ENCODE measurements at places on chromosomes 13 and 19.

DNA sequence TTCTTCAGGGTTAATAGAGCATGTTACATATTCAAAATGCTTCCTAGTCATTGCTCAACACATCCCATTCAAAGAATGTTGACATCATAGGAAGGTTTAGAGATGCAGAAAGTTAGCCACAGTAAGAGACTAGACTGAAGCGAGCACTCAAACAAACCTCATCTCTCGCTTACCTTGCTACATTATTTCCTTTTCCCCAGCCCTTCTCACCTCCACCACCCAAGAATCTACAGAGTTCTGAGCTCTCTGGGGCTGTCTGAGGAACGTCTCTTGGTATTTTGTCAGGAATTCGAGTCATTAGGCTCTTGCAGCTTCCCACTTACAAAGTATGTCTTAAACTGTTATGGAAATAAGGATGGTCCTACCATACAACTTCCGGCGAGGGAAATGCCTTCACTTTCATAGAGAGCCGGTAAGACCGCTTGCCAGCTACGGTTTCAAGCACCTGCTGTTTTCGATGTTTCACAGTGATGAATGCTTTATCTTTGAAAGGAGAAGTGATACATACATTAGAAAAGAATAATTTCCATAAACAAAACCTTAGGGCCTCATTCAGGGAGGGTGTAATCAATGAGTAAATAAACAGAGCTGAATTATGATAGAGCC lies 65.1 kb downstream of the FLT1 start:
- no peak for DNase-seq

- DNase-seq: peak; percentile 96
Measured at GRCh38 chr19:9309974-9310446, 372 bp upstream of the ZNF699 start.

DNA sequence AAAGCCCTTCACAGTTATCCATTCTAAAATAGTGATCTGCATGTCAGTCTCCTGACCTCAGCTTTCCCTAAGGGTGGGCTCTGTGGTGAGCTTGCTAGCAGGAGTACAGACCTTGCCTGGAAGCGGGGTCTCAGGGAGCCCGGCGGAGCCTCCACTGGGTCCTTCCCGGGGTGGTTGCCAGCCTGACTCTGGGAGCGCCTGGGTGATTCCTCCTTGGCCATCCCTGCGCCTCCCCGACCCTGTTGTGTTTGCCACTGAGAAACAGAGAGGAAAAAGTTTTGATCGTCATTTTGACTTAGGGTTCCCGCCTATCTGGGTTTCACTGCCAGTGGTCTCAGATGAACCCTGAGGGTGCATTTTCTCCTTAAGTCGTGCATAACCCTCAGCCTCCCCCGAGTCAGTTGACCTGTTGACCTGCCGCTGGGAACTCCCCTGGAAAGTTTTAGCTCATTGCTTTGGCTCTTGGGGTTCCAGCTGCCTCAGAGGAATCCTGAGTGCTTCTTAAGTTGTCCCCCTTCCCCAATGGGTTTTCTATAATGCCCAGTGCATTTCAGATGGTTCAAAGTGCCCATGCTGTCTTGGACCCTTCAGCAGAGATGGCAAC lies 117.8 kb downstream of the RAB20 start:
- DNase-seq: peak; percentile 22

DNA sequence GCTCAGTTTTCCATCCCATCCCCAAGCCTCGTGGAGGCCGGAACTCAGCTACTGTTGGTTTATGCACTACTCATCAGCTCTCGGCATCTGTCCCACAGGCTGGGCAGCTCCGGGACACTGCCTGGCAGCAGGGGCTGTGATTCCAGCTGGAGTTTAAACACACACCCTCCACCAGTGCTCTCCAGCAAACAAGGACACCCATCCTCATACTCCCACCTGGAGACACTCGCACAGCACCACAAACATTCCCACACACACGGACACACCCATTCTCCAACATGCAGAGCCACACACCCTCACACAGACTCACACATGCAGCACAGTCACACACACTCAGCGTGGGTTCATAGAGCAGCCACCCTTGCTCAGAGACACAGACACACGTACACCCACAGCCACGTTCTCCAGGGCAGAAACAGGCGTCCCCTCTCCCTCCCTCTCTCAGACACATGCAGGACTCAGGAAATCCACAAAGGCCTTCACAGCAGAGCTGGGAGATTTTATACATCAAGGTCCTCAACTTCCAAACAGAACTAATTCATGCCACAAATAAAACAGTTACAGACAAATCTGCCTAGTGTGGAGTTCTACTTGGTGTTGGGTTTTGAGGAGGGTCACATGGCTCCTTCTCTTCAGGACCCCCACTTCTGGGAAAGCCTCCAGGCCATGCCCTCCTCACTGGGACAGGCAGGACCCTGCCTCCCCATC lies 785.4 kb downstream of the UQCRFS1 start:
- no peak for DNase-seq

- DNase-seq: no peak
Measured at GRCh38 chr13:50025436-50025835, 10.2 kb downstream of the KCNRG start.

DNA sequence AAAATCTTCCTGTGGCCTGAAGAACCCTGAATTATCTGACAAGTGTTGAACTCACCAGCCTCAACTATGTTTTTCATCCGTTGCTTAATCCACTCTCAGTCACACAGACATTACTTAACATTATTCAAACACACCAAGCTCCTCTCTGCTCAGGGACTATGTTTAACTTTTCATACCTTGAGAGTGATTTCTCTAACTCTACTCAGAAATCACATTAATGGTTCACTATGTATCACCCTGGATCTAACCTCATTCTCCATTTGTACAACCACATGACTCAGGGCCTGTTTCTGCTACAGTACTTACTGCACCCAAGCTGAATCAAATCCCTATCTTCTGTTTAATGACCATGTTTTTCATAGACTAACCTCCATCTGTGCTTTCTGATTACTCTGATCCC lies 553.7 kb upstream of the PRR20A start:
- DNase-seq: no peak

GRCh38 chr13:112792511-112792910 lies 102.7 kb downstream of the ATP11A start:
- DNase-seq: no peak

DNA sequence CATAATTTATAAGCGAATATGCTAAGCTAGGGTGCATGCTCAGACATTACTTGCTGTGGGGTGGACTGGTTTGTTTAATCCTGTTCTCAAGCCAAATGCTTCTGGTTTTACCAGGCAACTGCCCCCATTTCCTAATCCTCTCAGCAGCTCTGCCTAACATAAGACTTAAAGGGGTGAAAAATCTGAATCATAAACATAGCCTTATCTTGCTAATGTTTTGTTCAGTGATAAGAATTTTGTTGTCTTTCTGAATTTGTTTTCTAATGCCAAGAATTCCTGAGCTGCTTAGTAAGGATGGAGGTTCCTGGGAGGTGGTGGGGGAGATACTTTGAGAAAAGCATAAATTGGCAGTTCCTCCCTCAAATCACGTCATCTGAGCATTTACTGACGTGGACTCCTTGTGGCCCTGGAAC lies 42.7 kb downstream of the ING1 start:
- peak; percentile 28 for DNase-seq

DNA sequence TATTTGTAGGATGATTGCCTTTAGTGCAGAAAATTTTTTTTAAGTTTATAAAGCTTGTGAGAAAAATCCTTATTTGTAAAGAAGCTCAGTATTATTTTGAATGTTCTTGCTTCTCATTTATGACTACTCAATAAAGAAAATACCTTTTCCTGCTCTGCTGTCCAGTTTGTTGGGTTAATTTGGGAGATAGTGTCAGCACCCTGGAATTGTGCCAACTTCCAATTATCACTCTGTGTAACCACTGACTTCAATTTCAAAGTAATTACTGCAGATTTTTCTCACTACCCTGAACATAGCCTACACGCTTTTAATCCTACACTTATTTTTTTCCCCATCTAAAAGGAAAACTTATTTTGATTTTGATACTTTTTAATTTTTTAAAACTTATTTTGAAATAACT lies 93.1 kb downstream of the GGACT start:
- DNase-seq: no peak

DNA sequence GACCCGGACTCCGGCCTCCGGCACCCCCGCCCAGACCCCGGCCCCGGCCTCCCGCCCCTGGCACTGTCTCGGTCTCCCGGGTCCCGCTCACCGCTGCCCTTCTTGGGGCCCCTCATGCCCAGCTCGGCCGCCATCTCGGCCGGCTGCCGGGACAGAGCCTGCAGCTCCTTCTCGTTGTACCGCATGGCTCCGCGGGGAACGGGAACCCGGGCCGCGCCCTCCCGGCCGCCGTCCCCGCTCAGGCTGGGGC lies 140 bp downstream of the PLEKHJ1 start:
- DNase-seq: no peak

GRCh38 chr13:40344270-40345148 lies 321.9 kb downstream of the FOXO1 start:
- no peak for DNase-seq

GRCh38 chr13:111116856-111117255 lies 1.7 kb downstream of the ARHGEF7 start:
- DNase-seq: no peak
